ENCODE measurements at places on chromosomes 4 and X.

- no peak for DNase-seq
Measured at GRCh38 chr4:140463182-140463581, 34.9 kb downstream of the MGAT4D start.

- no peak for DNase-seq
Measured at GRCh38 chr4:120918092-120918491, 4.4 kb downstream of the PRDM5 start.

DNA sequence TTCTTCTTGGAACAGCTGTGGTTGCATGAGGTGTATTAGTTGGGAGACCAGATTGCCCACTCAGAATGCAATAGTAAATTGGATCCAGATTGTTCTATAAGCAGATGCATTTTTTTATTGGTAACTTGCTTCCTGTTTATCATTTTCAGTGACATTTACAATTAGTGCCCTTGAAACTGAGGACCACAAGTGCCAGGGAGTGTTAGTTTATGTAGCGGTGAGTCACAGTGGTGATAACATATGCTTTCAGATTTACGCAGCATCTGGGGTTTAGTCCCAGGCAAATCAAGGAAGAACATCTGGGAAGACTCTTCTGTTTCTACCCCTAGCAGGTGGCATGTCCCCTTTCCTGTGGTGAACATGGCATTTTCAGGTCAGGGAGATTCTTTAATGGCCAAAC lies 24.1 kb downstream of the FRMPD4 start:
- no peak for DNase-seq

- no peak for DNase-seq
Measured at GRCh38 chr4:139184129-139184528, 7.1 kb upstream of the ELF2 start.

- no peak for DNase-seq
Measured at GRCh38 chr4:74451214-74451661, 6.3 kb downstream of the AREG start.

DNA sequence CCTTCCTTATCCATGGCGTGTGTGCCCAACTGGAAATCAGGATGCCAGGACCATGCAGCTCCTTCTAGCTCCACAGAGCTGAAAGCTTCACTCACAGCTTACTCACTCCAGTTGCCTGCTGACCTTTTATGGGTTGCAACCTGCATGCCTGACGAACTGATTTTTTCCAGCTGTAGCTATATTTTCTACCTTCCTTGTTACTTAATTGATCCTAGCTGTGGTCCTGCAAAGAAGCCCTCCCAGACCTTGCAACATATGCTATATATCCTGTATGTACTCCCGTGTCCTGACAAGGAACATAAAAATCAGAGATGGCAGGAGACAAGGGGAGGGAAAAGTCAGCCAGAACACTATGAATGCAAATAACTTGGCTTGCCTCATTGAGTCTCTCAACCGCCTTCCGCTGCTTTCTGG lies 135.3 kb upstream of the LDB2 start:
- DNase-seq: no peak

GRCh38 chrX:73851014-73852009 lies 288.3 kb downstream of the CHIC1 start:
- DNase-seq: no peak

DNA sequence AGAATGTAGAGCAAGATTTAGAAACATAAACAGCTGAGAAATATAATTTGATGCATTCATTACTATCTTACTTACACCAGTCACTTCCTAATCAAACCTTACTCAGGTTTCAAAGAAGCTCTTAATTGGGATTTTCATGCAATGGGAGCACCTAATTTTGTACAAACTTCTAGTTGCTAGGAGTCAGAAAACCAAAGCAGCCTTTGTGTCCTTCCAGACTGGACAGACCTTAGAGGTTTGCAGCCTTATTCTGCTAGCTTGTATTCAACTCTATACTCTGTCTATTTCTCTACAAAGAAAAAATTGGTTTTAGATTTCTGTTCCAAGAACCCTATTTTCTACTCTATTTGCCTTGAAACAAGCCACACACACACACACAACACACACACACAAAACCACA lies 19.4 kb downstream of the GABRA2 start:
- DNase-seq: no peak

GRCh38 chr4:104591510-104591911 lies 96.8 kb upstream of the CXXC4 start:
- no peak for DNase-seq

DNA sequence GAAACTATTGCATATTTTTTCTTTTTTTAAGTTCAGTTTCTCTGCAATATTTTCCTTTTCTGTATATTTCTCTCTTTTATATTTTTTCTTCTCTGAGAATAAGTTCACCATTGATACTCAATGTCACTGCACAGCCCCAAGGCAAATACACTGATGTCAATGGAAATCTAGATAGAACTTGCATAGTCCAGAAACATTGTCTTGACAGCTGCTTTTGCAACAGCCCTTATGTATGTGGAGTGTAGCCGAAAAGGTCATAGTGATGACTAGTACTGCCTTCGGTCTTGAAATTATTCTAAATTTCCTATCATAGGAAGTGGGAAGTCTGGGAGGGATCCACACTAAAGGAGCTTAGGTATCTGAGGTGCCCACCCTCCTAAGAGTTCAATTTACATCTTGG lies 150.0 kb downstream of the SPOCK3 start:
- DNase-seq: no peak

- DNase-seq: no peak
Measured at GRCh38 chrX:104195489-104196084, 29.3 kb downstream of the FAM199X start.

GRCh38 chr4:37748485-37748884 lies 62.3 kb upstream of the RELL1 start:
- no peak for DNase-seq

- no peak for DNase-seq
Measured at GRCh38 chr4:183924362-183925044, 19.4 kb downstream of the STOX2 start.

DNA sequence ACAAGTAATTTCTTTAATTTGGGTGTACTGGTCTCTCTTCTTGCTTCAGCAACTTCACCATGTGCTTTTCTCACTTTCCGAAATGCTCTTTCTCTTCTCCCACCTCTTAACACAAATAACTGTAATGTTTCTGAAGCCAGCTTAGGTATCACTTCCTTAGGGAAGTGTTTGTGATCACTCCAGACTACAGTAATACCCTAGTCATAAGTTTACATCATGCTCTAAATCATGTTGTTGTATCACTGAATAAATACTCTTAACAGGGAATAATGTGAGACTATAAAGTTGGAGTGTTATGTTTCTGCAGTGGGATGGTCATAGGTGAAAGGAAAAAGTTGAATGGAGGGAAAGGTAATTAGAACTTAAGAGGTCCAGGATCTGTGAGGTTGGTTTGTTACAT lies 712.3 kb downstream of the C4orf33 start:
- no peak for DNase-seq

- DNase-seq: no peak
Measured at GRCh38 chr4:86981789-86982188, 47.0 kb downstream of the AFF1 start.

GRCh38 chr4:65805936-65806335 lies 135.6 kb upstream of the EPHA5 start:
- DNase-seq: no peak

GRCh38 chr4:76571274-76571673 lies 136.2 kb downstream of the SHROOM3 start:
- no peak for DNase-seq

GRCh38 chr4:102514298-102514964 lies 13.3 kb downstream of the NFKB1 start:
- no peak for DNase-seq

GRCh38 chr4:56742080-56742871 lies 61.2 kb upstream of the HOPX start:
- DNase-seq: no peak

DNA sequence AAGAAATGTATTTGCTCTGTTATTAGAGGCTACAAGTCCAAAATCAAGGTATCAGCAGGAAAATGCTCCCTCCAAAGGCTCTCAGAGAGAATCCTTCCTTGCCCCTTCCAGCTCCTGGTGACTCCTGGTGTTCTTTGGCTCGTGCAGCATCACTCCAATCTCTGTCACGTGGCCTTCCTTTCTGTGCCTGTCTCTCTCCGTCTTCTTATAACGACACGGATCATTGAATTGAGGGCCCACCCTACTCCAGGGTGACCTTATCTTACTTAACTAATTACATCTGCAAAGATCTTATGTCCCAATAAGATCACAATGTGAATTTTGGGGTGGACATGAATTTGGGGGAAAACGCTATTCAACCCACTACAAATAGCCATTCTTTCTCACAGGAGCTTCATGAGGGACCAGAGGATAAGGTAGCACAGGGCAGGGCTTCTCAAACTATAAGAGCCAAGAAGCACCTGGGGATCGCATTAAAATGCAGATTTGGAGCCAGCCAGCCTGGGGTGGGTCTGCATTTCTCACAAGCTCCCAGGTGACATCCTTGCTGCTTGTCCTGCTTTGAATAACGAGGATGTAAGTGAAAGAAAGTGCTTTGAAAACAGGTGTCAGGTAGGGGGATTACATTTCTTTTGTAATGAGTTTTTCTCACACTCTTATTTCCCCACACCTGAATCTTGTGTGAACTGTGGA lies 41.9 kb upstream of the APLN start:
- no peak for DNase-seq

- no peak for DNase-seq
Measured at GRCh38 chr4:134585972-134586371, 384.4 kb upstream of the PABPC4L start.

- no peak for DNase-seq
Measured at GRCh38 chr4:92304606-92305005, 840 bp downstream of the GRID2 start.

All from stimulated activated CD4-positive, alpha-beta T cell treated with anti-CD3 and anti-CD28 coated beads, TNF-alpha, amount 100 ng/mL, for 24 hours (primary cell).